H1 (cell line): ENCODE measurements at places on chromosomes 6 and 20.
A peak's percentile ranks its signal among the peaks of the same experiment; 100 is the strongest.

GRCh38 chr6:129696843-129697242, 13.1 kb downstream of the ARHGAP18 start:
- no peak for DNase-seq

- DNase-seq = no peak
These were observed 67.5 kb downstream of the INSM1 start for GRCh38 chr20:20435453-20435852.

DNA sequence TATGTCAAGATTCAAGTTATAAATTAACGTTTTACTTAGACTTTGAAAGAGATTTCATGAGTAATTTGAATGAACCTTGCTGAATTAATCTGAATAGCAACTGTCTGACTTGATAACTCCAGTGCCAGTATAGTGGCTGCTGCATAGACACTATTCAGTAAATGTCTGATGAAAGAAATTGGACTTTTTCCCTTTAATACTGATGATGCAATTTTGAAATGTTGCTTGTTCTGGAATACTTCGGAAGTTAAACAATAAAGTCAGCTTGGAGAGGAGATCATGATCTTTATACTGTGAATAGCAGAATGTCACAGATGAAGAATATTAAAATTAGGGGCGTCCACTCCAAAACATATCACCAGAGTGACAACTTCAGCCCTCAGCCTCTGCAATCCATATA, 3.6 kb upstream of the PGBD1 start:
- DNase-seq = no peak

GRCh38 chr6:166561771-166562359, 24.6 kb downstream of the RAMACL start:
- no peak for DNase-seq

- no peak for DNase-seq
These were observed 354.1 kb upstream of the MAP3K7 start for GRCh38 chr6:90940812-90941481.

DNA sequence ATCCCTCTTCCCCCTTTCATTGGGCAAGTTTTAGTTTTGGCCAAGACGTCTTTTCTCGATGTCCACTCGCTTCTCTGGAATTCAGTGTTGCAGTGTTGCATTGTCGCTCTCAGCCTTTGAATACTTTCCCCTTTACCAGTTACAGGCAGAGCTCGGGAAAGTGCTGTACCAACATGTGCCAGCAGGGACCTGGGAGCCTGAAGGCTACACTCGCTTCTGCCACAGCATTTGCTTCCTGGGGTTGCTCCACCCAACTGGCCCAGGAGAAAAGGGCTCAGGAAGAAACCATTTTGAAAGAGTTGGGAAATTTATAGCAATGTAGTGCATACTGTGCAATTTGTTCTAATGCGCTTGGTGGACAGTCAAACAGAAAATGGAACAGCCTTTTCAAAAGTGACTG, 78.6 kb downstream of the LINC00237 start:
- peak; percentile 73 for DNase-seq

- DNase-seq = no peak
These were observed 62.0 kb downstream of the GPX5 start for GRCh38 chr6:28587746-28588075.

- DNase-seq = no peak
These were observed 47.6 kb downstream of the HLA-G start for GRCh38 chr6:29875257-29875656.
